ENCODE measurements at places on chromosomes 4 and X.
A peak's percentile ranks its signal among the peaks of the same experiment; 100 is the strongest.

- DNase-seq, result peak; percentile 25
Measured at GRCh38 chr4:153432965-153433753, 33.0 kb upstream of the TMEM131L start.

DNA sequence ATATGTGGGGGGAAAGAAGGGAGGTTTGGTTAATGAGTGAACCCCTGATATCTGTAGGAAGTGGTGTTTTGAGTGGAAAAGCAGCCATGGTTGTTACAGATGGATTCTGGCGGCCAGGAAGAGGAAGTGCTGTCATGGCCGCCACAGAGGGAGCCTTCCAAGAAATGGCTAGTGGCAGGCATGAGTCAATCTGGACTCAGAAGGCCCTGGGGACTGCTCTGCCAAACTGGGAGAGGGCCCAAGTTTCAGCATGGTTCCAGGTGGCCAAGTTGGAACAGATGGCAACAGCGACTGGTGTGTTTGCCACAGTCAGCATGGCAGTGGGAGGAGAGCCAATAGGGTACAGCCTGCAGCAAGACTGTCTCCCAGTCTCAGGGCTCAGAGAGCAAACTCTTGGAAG is 32.5 kb downstream of the ETDB start:
- DNase-seq, result no peak

- no peak for DNase-seq
Measured at GRCh38 chr4:5019274-5019673, at the start of gene CYTL1. Gene CYTL1, minus strand, starts transcription at chr4:5019458. Its CDS starts 13 bp downstream, at chr4:5019445.

- DNase-seq, result no peak
Measured at GRCh38 chrX:136662104-136662503, 14.1 kb downstream of the CD40LG start.

GRCh38 chr4:76514087-76514486 is 79.1 kb downstream of the SHROOM3 start:
- no peak for DNase-seq

- DNase-seq, result no peak
Measured at GRCh38 chrX:15786915-15787314, 3.4 kb upstream of the ZRSR2 start.

DNA sequence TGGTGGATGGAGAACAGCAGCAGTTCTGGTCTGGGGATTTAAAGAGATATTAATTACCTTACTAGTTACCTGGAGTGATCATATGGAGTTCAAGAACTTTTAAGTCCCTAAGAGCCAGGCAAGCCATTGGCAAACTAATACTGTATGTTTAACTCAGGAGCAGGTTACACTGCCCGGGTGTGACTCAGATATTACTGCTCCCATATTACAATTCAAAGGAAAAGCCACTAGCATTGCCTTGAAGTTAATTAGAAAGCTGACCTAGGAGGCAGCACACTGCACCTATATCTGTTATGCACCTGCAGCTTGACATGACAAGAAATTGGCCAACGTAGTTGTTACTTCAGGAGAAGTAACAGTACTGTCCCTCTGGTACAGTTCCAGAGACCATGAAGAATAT is 47.2 kb downstream of the GRK4 start:
- DNase-seq, result no peak

GRCh38 chr4:183214912-183215488 is 105.1 kb downstream of the CLDN22 start:
- no peak for DNase-seq

DNA sequence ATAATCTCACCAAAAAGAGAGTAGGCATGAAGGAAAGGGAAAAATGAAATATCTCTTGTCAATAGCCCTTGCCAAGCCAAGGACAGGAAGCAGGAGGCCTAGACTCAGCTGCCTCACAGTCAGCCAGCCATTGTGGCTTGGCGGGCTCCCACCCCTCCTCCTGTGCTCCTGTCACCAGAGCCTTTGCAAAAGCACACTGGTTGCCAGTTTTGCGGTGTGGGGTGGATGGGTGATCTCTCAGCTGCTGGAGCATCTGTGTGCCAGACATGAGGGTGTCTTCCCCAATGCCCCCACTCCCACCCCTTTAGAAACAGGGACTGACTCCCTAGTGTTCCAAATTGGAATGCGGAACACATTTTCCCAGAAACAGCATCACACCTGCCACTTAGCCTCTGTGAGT is 26.1 kb downstream of the ARHGEF6 start:
- DNase-seq, result no peak

DNA sequence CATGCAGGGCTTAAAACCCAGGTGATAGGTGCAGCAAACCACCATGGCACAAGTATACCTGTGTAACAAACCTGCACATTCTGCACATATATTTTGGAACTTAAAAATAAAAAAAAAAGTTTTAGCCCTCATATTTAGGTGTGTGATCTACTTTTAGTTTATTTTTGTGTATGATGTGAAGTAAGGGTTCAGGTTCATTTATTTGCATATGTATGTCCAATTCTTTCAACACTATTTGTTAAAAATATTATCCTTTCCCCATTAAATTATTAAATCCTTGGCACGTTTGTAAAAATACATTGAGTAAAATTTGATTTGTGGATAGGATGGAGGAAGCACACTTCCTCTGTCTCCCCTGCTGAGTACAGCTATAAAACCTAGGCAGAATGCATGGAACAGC is 12.9 kb downstream of the RAB39B start:
- no peak for DNase-seq

DNA sequence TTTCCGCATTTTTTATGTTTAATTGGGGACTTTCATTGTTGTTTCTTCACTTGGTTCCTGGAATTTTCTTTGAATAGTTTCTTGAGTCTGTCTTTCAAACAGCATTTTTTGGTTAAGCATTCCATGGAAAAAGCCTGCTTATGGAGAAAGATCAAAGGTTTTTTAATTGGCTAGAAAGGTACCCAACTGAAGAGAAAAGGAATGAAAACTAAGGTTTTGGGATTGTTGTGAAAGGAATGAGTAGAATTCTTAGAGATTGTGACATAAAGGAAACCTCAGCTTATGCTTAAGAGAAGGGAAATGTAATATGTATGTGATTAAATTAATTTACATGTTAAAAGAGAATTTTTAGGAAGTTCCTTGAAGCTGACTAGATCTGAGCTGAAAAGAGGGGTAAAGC is 82.8 kb downstream of the CCKAR start:
- DNase-seq, result no peak

DNA sequence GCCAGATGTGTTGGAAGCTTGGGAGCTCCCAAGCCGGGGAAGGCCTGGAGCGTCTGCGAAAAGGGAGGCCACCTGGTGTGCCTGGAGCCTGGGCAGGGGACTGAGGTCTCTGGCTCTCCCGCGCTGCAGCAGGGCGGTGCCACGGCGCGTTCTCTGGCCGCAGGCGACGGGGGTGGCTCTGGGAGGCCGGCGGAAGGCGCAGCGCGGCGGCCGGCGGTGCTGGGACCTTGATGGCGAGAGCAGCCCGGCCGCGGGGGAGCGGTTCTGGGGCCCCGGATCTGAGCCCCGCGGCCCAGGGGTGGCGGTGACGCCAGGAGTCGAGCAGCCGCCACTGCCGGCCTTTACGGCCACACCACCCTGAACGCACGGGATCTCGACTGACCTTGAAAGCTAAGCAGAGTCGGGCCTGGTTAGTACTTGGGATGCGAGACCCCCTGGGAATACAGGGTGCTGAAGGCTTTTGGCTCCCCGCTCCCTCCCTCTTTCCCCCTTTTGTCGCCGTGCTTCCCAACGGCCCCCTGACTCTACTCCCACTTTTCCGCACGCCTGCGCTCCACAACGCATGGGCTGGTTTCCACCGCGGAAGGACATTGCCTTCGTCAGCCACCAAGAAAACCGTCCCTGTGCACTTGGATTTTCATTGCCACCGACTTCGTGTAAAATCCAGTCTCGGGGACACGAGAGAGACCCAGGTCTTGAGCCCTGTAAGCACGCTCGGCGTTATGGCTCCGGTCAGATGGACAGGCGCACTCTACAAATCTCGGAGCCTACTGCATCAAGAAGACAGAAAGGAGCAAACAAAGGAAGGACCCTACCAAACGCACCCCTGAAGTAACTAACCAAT is 9.5 kb downstream of the FRG2 start:
- DNase-seq, result no peak

GRCh38 chr4:797066-797465 is 28.9 kb downstream of the CPLX1 start:
- no peak for DNase-seq

DNA sequence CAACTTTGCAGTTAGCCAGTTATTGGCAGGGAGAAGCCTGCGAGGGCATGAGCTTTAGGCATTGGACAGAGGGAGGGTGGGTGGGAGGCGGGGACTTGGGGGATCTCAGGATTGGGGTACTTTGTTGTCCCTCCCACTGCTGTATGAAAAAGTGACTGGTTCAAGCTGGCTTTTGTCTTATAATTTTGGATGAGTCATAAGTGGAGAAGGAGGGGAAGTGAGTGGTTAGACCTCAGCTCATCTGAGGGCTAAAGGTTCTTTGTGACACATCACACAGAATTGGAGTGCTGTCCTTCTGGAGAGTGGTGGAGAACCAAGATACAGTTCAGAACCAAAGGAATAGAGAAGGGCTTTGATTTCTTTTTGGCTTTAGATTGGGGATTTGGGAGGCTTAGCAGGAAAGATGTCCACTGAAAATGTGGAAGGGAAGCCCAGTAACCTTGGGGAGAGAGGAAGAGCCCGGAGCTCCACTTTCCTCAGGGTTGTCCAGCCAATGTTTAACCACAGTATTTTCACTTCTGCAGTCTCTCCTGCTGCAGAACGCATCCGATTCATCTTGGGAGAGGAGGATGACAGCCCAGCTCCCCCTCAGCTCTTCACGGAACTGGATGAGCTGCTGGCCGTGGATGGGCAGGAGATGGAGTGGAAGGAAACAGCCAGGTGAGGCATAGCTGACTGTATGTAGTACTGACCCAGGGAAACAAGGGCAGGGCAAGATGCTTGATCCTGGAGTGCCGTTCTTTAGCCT is at the start of gene SLC4A4:
Gene SLC4A4, plus strand, starts transcription at position 175 of the 748 bp plus-strand sequence.
- no peak for DNase-seq

GRCh38 chr4:142923619-142924018 is 77.5 kb upstream of the INPP4B start:
- DNase-seq, result no peak

All from stimulated activated CD4-positive, alpha-beta T cell treated with anti-CD3 and anti-CD28 coated beads, Interleukin-1b, Interleukin-23, amount 100 ng/mL, for 24 hours (primary cell).